Upper lobe of right lung (tissue), 1 donor: ENCODE measurements at places on chromosomes 2 and 18. TPM values are rescaled to one million over a fixed set of nuclear protein-coding genes. Genes with fewer than 3 reads are reported as not detected.

POMC gene
- 3.3 TPM for total RNA-seq

GRCh38 chr2:95272299-95272751 lies 1.9 kb upstream of the PROM2 start:
- no peak for DNase-seq

DNA sequence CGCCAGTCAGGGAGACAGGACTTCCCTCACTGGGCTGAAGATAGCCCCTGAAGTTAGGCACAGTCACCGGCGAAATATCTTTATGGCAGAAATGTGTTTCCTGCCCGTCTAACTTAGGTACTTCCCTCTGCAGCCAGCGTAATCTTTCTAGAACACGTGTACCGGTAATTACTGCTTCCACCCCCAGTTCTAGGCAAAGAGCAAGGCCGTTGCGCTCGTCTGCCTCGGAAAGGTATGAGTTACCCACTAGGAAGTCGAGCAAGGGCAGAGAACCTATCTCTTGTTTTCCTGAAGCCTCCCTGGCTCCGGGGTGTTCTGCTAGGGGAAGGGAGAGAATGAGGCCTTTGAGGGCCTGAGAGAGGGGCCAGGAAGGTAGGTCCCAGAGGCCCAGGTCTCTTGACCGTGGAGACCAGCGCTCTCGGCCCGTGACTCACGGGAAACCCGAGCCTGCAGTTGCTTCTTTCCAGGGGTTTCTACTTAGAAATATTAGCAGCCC lies 70.0 kb downstream of the TWSG1 start:
- no peak for DNase-seq

- DNase-seq = no peak
Measured at GRCh38 chr2:8541636-8542035, 140.2 kb upstream of the ID2 start.
